ENCODE measurements at places on chromosomes 12 and 14.

GRCh38 chr12:24728366-24728765 is 220.5 kb downstream of the BCAT1 start:
- ATAC-seq = no peak

- ATAC-seq = peak; percentile 77
These were observed 34.6 kb downstream of the SPRING1 start for GRCh38 chr12:116703214-116703795.

DNA sequence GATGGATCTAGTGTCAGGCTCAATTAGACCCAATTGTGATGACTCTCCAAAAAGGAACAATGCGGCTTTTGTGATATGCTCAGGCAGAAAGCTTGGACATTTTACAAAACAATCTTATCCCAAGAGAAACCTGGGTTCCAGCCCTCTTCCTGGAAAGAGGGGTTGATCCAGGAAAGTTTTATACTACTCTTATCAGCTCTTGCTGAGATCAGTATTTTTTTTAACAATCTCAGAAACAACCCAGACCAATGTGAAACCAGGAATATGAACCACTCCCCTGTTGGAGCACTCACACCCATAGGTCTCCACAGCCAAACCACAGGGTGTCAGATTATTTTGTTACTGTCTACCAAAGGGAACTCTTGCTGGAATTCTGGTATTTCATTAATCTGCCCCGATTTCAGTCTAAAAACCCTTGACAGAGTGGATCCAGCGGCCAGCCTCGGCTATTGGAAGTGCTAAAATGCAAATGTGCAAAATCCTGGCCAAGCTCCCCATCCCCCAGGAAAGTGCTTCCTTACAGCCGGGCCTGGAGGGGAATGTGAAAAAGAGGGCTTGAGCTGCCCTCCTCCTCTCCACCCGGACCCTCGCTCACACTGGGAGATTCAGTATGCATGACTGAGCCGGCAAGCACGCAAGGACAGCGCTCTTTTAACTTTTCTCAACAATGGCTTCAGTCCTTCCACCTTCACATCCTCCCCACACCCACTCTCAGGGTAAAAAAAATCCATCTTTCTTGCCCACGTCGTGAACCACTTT is 4.0 kb downstream of the FBXL14 start:
- no peak for ATAC-seq

GRCh38 chr14:30820674-30821073 is 53.7 kb upstream of the COCH start:
- ATAC-seq = no peak

DNA sequence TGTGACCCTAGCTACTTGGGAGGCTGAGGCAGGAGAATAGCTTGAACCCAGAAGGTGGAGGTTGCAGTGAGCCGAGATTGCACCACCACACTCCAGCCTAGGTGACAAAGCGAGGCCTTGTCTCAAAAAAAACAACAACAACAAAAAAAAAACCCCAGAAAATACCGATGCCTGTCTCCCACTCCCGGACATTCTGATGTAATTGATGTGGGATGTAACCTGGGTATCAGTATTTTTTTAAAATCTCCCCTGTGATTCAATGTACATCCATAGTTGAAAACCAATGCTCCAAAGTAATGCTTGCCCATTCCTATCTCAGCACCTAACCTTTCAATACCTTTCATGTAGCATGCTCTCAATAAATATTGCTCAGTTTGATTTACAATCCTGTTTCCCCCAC is 11.7 kb upstream of the TMED10 start:
- no peak for ATAC-seq

DNA sequence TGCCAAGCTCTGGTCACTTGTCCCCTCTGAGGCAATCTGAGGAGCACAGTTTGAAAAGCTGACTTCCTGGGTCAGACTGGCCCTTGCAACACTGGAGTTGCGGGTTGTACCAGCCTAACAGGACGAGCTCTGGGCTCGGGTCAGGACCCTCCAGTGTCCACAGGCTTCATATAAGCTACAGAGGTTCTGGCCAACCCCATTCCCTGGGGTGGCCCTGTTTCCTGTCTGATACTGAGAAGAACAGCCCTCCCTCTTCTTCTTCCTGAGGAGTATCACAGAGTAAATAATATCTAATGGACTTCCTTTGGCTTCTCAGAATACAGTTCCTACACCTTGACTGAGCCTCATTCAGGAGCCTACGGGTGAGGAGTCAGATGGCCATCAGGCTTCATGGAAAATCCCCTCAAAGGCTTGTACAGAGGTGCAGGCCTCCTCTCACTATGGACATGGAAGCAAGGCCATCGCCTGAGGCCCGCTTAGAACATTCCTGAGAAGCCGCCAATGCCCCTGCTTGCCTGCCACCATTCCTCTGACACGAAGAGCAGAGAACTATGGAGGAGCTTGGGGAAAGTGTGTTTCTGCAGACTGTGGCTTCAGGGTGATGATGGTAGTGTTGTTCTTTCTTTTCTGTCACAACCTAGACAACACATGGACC is 28.5 kb upstream of the ANO2 start:
- ATAC-seq = peak; percentile 33

DNA sequence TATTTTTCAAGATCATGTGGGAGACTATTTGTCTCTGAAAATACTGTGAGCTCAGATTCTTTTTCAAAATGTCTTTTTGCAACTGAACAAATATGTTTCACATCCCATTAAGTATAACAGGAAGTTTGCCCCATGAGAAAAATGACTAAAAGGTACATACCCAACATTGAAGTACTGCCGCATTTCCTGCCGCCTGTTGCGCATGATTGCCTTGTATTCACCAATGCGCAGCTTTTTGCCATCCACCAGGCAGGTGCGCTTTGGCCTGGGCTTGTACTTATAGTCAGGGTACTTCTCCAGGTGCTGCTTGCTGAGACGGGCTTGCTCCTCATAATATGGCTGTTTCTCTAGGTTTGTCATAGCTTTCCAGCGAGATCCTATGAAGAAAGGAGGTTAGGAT is 413.2 kb downstream of the SOX5 start:
- peak; percentile 49 for ATAC-seq

GRCh38 chr12:10304161-10304574 is 3.5 kb upstream of the KLRD1 start:
- ATAC-seq = no peak

DNA sequence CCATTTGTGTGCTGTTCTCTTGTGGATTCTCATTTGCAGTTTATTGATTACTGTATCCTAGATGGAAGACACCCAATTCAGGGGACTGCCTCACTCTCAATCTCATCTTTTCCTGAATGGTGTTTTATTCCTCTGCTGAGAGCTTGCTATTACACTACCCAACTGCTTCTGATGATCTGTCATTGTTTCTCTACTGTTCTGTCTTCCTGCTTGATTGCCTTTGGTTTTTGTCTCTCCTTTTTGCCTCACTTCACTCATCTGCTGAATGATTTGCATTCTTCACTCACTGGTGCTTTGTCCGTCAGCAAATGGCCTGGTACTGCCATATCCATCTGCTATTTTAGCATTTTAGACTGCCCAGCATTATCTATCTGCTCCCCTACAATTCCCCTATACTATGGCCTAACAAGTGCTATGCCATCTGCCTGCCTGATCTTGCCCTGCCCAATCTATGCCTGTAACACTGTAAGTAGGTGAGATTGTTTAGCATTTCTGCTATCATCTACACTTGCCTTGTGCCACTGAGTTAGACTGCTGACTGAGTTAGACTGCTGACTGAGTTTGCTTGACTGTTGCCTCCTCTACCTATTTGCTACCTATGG is 335.1 kb downstream of the GPHN start:
- ATAC-seq = no peak

DNA sequence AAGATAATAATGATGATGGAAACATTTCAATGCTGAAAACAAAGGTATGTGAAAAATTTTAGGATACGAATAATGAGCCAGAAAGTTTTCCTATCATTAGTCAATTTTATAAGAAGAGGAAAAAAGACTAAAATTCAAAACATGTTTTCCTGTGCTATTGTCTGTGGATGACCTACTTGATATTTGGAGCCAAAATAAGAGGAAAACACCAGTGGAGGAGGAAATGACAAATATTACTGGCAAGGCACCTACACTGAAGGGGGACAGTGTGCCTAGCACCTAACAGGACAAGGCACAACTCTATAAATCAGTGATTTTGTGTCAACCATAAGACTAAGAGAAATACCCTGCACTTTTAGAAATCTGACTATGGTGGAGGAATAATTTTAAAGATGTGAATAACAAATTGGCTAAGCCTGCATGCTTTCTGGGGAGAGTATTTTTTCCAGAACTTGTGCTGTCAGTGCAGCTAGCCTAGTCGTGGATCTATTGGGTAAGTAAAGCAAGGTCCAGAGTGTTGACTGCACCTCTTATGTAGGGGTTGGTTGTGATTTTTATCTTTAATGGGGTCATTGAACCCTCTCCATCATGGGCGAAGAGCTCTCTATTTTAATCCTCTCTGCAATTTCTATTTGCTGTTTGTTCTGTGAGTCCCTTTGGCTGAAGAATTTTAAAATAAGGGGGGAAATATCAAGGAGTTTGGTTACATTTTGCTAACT is 398.0 kb downstream of the TMTC2 start:
- ATAC-seq = no peak

- no peak for ATAC-seq
These were observed 9.6 kb downstream of the ISM2 start for GRCh38 chr14:77489041-77489440.

GRCh38 chr12:81417056-81417455 is 339.2 kb downstream of the ACSS3 start:
- no peak for ATAC-seq

DNA sequence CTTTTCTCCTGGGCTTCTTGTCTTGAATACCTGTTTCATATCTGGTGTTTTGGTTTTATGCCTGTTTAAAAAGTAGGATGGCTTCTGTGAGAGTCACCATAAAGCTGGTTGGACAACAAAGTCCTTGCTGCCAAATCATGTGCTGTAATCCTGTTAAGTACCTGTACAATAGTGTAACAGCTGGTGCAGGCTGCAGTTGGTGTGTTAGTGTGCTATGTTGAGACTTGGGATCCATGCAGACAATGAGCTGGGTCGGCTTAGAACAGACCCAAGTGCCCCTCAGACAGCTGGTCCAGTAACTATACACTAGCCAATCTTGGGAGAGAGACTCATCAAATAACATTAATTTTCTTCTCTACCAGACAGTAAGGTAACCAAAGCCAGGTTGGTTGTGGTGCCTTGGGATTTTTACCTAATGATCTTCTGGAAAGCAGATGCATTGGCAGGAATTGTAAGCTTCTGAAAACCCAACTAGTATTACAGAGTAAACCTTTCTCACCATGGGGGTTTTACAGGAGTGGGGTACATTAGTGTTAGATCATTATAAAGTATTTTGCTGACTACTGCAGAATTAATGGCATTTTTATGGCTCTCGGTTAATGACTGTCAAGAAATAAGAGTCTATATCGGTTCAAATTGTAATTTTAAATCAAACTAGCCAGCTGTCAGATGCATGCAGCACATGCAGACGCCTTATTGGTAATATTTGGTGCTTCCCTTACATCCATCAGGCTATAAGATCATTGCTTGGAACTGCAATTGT is 231.2 kb downstream of the PDZRN4 start:
- no peak for ATAC-seq

DNA sequence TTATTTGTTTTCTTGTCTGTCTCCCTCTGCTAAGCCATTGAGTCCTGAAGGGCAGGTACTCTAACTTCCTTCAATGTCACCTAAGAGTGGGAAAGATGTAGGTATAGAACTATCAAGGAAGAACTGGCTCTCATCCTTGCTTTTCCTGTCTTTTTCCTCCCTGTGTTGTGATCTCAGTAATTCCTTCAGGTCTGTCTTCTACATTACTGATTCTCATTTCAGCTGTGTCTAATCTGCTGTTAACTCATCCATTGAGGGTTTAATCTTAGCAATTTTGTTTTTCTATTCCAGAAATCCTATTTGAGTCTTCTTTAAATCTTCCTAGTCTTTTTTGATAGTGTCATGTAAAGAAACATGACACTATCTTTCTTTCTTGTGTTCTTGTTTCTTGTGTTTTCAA is 124.5 kb upstream of the PLXNC1 start:
- ATAC-seq = no peak

DNA sequence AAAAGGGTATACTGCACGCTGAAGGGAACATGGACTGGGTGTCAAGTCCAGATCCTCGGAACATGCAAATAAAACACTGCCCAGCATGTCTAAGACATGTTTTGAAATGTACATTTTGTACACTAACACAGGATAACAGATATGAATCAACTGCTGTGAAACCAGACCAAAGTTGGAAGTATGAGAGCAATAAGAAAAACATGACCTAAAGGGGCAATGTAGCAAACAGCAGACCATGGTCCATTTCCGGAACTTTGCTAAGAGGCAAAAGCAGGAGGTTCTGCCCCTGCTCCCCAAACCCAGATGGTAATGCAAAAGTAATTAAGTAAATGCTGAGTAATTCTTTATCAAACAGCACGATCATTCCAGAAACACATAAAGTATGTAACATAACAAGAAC is 125.2 kb downstream of the SLC25A21 start:
- no peak for ATAC-seq

DNA sequence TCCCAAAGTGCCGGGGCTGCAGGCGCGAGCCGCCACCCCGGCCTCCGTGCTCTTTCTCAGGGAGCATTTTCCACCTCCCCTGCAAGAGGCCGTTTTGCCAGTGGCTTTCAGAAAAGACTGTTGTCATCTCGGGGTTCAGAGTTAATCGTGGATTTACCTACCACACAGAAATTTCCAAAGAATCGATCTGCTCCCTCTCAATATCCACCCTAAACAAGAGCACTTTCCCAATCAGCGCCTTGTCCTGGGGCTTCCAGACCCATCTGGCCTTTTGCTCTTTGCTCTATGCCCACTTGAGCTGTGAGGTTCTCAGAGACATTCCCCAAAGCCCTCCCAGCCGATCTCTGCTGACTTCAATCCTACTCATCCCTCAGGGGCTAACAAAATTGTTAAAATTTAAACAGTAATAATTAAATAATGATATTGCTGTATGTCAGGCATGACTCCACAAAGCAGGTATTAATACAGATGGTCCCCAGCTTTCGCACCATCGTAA is 86.6 kb downstream of the NINJ2 start:
- ATAC-seq = no peak

DNA sequence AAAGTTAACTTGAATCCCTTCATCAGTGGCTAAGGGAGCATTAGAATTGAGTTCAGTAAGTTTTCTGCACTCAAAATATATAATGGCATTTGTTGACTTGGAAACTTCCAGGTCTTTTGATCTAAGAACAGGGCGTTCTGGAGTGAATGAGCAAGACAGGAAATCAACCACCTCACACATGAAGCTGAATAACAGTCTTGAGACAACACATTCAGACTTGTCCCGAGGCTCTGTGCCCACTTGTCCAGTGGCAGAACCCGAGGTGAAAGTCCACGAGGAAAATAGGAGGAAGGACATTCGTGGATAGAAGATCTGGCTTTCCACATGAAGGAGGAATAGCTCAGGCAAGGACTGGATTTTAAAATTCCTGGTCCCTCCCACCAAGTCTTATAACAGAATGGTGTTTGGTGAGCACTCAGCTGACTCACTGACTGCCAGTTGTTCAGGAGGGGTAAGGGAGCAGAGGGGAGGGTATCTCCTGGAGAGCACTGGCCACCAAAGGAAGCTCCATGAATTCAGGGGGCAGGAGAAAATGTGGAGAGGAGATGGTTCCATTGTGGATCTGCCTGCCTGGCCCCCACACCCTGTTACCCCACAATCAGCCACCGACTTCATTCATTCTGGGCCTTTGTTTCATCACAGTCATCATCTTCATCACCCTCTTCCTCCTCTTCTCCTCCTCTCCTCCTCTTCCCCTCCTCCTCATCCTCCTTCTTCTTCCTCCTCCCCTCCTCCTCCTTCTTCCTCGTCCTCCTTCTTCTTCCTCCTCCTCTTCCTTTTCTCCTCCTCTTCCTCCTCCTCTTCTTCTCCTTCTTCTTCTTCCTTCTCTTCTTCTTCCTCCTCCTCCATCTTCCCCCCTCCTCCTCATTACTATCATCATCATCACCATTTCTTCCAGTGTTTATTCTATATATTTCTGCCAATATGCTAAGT is 620.1 kb downstream of the MED13L start:
- ATAC-seq = no peak
